HAP-1 (cell line): ENCODE measurements at places on chromosomes 6 and 20.

GRCh38 chr6:53466257-53466656, 78.6 kb downstream of the GCLC start:
- DNase-seq: no peak

- no peak for DNase-seq
Measured at GRCh38 chr20:45067558-45067957, 33.4 kb downstream of the KCNS1 start.

- no peak for DNase-seq
Measured at GRCh38 chr20:61220626-61221325, 31.3 kb upstream of the CDH4 start.

DNA sequence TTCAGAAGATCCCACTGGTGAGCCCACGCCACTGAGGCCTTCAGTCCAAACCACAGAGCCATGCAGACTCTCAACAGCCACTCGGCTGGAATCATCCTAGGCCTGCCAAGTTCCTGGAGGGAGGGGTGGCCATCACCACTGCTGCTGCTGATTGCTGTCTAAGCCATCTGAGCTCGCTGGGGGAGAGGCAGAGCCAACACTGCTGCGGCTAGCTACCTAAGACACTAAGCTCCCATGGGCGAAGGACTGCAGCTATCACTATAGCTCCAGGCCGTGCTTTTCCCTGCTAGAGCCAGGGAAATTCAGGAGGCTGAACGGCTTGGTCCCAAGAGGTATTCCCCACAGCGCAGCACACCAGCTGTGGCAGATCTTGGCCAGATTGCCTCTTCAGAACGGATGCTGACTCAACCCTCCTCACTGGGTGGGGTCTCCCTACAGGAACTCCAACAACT, 73.6 kb downstream of the TBC1D32 start:
- no peak for DNase-seq

- DNase-seq: no peak
Measured at GRCh38 chr20:54026295-54027064, 43.9 kb downstream of the BCAS1 start.

DNA sequence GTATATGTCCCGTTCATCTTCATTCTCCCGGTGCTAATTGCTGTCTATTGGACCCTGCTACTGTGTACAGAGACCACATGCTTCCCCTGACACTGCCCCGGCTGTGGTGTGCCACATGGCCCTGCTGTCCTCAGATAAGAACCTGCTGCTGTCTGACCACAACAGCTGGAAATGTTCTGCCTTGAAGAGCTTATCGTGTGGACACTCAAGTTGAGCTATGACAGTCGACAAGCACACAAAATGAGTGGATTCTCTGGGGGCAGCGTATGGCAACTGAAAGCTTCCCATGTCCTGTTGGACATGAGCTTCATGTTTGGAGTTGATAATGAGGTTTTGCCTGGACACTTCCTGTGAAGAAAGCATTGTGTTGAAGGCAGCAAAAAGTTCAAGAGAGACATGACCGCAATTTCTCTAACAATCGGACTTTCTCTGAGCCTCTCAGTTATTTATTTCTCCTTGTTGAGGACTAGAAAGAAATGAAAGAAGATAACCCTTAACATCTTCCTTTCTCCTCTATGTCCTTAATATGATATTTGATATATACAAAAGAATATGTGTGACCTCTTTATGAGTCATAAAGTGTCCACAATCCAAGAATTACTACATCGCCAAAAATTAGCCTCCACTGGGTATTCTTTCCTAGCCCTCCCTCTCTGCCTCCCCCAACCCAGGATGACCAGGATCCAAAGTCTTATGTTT, 187.1 kb upstream of the TCF21 start:
- DNase-seq: no peak

DNA sequence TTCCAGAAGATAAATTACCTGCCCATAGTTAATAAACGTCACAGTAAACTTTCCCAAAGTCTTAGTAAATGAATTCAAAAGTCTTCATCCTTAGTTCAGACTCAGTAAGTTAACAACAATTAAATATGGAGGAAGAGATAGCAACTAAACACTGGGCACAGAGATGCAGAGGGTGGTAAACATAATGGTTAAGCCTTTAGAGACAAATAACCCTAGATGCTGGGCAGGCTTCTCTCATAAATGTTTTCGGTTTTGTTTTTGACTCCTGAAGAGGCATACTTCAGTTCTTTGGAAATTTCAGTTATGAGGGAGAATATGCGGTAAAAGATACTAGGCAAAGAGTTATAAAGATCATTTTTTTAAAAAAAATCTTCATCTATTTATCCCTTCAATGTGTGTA, 369.8 kb downstream of the FRK start:
- DNase-seq: no peak

- DNase-seq: no peak
Measured at GRCh38 chr20:25309395-25310267, 61.7 kb downstream of the PYGB start.

DNA sequence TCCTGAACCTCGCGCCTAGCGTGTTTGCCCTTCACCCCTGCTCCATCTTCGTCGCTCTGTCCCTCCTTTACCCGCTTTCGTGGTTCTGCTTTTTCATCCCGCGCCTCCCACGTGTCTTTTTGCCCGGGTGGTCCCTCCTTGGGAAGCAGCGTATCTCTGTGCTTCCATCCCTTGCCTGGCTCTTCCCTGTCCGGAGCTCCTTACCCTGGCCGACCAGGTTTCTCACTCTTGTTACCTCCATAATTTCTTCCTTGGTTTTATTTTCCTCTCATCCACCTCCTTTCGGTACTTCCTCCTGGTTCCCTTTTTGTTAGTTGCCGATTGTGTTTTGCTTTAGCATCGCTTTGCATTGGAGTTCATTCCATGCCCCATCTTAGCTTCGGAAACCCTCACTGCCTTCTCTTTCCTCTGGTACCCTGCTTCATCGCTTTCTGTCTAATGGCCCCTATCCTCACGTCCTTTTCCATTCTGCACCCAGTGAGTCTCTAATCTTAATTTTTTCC, 735 bp downstream of the FAM135A start:
- peak; percentile 19 for DNase-seq

DNA sequence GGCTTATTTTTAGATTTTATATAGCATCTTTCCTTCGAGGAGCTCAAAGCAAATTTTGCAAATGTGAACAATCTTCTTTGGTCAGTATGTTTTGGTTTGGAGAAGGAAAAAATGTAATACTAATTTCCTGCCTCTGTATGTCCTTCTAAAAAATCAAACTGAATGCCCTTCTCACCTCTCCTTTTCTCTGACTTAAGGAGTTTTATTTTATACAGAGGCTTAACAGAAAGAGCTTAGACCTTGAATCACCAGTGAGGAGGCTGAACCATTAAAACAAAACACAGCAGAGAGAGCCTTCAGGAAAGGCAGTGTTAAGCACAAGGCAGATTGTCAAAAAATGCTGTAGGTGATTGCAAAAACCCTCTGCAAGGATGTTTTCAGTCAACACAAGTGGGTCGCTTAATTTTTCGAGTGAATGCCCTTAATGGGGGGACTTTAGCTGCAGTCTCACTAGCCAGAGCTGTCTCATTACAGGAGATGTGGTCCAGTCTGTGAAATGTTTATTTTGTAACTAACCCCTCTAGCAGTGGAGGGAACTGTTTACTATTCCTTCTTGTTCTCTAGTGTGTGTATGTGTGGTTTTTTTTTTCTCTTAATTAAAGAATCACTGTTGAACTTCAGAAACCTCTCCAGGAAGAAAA, 481.3 kb upstream of the CITED2 start:
- DNase-seq: no peak

GRCh38 chr6:165439928-165440554, 130.6 kb upstream of the C6orf118 start:
- DNase-seq: no peak

- DNase-seq: no peak
Measured at GRCh38 chr6:56368491-56368890, 121.1 kb upstream of the COL21A1 start.

DNA sequence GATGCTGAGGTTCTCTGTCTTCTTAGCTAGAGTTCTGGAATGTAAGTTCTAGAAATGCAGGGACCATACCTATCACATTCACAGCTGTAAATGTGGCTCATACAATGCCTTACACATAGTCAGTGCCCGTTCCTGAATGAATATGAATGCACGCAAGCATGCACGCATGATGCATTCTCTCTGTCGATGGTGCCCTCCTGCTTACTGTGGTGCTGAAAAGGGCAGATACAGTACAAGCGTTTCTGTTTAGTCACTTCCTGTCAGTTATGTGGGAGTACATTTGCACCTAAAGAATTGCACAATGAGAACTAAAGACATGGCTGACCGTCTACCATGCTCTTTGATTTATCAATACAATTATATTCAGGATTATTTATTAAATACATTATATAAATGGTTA, 152.2 kb upstream of the SOX4 start:
- no peak for DNase-seq

DNA sequence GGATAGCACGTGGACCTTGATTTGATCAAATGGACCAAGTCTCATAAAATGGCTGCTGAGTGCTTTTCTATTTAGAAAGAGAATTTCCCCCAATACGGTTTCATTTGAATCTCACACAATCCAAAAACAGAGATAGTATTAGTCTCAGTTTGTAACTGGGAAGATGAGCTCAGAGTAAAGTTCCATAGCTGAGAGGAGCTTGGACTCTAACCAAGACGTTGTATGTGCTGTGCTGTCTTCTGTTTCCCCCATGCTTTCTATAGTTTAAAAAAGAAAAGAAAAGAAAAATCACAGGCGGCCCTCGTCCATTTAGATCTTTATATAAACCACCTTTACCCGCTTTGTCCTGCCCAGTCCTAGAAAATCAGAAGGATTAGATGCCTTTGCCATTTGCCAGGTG, 58.1 kb downstream of the AKAP12 start:
- DNase-seq: no peak

DNA sequence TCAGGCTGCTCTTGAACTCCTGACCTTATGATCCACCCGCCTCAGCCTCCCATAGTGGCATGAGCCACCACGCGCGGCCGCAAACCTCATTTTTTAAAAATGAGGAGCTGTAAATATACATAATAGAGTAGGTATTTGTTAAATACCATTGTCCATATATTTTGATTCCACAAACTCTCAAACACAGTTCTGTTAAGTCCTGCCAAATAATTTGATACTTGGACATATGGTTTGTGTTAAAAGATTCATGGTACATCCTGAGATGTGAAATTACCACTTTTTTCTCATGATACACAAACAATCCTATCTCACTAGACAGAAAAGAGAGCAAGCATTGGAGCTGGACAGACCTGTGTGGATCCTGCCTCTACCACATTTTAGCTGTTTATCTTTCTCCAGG, 334.1 kb upstream of the KCNQ5 start:
- DNase-seq: no peak

GRCh38 chr20:51198876-51199523, 176.1 kb upstream of the KCNG1 start:
- DNase-seq: no peak

DNA sequence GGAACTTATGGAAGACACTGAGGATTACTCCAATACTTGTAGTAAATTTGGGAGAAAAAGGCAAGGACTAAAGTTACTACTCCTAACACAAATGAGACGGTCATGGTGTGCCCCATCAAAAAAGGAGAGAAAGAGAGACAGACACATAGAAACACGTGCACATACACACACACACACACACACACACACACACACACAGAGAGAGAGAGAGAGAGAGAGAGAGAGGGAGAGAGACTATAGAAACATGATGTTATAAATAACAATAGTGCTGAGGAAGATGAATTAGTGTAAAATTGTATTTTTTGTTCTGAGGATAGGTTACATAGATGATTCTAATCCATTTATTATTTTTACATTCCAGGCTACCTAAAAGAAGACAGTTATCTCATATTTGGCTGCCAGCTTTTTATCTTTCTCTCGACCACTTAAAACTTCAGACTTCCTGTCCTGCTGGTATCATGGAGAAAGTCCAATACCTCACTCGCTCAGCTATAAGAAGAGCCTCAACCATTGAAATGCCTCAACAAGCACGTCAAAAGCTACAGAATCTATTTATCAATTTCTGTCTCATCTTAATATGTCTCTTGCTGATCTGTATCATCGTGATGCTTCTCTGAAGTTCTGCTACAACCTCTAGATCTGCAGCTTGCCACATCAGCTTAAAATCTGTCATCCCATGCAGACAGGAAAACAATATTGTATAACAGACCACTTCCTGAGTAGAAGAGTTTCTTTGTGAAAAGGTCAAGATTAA, 10.5 kb downstream of the PLN start:
- DNase-seq: no peak

- DNase-seq: no peak
Measured at GRCh38 chr6:11380549-11380948, 148.1 kb upstream of the NEDD9 start.

- DNase-seq: peak; percentile 34
Measured at GRCh38 chr20:57389695-57390603, 1.2 kb upstream of the RBM38 start.

GRCh38 chr20:62141397-62142251, 1.6 kb downstream of the PSMA7 start:
- peak; percentile 53 for DNase-seq

DNA sequence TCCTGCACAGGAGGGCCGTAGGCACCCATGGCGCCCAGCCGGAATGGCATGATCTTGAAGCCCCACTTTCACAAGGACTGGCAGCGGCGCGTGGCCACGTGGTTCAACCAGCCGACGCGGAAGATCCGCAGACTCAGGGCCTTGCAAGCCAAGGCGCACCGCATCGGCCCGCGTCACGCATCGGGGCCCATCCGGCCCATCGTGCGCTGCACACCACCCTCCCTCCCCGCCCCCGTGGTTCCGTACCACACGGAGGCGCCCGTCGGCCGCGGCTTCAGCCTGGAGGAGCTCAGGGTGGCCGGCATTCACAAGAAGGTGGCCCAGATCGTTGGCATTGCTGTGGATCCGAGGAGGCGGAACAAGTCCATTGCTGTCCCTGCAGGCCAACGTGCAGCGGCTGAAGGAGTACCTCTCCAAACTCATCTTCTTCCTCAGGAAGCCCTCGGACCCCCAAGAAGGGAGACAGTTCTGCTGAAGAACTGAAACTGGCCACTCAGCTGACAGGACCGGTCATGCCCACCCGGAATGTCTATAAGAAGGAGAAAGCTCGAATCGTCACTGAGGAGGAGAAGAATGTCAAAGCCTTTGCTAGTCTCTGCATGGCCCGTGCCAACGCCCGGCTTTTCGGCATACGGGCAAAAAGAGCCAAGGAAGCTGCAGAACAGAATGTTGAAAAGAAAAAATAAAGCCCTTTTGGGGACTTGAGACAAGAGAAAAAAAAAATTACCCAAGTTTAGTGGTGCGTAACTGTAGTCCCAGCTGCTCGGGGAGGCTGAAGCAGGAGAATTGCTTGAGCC, 9.9 kb upstream of the NCOA5 start:
- DNase-seq: no peak

DNA sequence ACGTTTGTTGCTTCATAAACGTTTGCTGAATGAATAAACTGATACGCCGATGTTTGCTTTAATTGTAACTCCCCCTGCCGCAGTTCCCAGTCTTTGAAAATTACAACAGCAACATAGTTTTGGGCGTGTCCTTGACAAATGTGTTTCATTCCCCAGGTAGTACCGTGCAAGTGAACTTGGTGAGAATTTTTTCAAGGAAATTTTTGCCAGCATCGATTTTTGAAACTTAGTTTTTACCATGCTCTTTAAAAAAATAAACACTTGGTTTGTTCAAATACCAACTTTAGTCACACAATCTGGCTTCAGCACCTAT, 60.1 kb downstream of the FAM217A start:
- no peak for DNase-seq
